ENCODE measurements at places on chromosomes 4 and X.

- DNase-seq, result no peak
These were observed 7.9 kb upstream of the ATRX start for GRCh38 chrX:77793946-77794345.

- DNase-seq, result no peak
These were observed 72.1 kb upstream of the MAMLD1 start for GRCh38 chrX:150291014-150291413.

GRCh38 chrX:7190157-7190556, 42.2 kb upstream of the PUDP start:
- no peak for DNase-seq

- DNase-seq, result peak; percentile 10
These were observed 29.1 kb upstream of the MMAA start for GRCh38 chr4:145589916-145590702.

GRCh38 chr4:81095389-81095788, 64.9 kb downstream of the BMP3 start:
- no peak for DNase-seq

- DNase-seq, result no peak
These were observed 79.3 kb downstream of the RASL11B start for GRCh38 chr4:52941450-52941849.

DNA sequence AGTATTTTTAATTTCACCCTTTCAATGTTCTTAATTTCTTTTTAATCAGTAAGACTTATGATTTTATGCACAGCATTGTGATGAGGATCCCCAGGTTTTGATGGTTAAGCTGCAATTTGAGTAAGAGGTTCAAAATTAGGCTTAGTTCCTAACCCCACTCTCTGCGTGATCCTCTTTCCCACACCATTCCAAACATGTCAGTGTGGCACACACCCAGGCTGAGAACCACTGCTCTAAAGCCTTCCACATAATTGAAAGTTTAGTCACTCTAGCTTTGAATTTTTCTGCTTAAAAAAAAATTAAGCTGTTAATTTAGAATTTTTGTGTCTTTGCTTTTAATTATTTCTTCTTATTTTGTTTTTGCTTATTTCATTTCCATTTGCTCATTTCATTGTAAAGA, 68.8 kb upstream of the SLC7A11 start:
- DNase-seq, result no peak

- DNase-seq, result no peak
These were observed 63.8 kb upstream of the GABRQ start for GRCh38 chrX:152573866-152574265.

- no peak for DNase-seq
These were observed 112.9 kb upstream of the GPRIN3 start for GRCh38 chr4:89420507-89420906.

- DNase-seq, result no peak
These were observed 99.5 kb downstream of the ARHGAP6 start for GRCh38 chrX:11566173-11566572.

DNA sequence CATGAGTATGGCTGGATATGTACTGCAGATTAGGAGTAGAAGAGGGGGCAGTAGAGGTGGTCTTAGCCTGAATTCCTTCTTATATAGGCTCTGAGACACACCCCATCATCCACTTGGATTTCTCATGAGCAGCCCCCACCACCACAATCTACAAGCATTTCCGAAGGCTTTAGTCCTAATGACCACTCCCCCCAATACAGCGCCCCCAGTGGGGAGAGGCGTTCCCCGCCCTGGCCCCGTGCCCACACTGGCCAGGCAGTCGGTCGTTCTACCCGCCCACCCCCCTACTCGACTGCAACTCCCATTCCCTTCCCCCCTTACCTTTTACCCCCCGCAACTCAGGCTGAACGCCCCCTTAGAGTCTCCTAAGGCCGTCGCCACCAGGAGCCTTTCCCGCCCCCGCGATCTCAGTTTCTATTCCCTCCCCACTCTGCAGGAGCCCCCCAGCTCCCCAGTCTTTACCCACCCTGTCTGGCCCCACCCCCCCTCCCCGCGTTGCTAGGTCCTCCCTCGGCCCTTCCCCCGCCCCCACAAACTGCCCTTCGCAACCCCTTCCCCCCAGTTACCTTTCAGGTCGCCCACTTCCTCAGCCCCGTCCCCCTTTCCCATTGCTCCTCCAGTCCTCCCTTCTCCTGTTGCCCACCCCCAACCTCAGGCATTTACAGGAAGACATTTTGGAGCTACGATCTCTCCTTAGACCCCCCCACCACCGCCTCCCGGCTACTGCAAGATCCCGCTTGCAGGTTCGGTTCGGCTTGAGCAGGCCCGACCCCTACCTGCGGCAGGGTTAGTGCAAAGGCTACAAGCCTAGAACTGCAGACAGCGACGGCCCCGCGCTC, 468 bp downstream of the ZMYM3 start:
- no peak for DNase-seq

GRCh38 chr4:152525878-152526277, 10.0 kb downstream of the FBXW7 start:
- no peak for DNase-seq

DNA sequence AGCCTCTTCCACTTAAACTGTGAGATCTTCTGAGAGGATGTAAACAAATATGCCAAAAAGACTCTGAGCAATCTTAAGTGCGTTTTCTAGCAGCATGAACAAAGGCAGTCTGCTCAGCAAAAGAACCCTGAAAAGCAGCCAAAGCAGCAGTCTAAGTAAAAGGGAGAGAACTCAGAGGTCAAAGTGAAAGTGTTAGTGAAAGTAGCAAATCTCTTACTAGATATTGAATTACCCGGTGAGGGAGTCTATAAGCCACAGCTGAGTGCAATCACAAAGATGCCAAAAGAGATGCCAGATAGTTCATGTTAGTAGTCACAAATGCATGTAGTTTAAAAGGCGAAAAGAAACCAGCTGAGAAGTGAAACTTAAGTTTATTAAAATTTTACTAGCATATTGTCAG, 7.9 kb upstream of the GNRHR start:
- peak; percentile 17 for DNase-seq
